ENCODE measurements at places on chromosomes 12 and 14.

DNA sequence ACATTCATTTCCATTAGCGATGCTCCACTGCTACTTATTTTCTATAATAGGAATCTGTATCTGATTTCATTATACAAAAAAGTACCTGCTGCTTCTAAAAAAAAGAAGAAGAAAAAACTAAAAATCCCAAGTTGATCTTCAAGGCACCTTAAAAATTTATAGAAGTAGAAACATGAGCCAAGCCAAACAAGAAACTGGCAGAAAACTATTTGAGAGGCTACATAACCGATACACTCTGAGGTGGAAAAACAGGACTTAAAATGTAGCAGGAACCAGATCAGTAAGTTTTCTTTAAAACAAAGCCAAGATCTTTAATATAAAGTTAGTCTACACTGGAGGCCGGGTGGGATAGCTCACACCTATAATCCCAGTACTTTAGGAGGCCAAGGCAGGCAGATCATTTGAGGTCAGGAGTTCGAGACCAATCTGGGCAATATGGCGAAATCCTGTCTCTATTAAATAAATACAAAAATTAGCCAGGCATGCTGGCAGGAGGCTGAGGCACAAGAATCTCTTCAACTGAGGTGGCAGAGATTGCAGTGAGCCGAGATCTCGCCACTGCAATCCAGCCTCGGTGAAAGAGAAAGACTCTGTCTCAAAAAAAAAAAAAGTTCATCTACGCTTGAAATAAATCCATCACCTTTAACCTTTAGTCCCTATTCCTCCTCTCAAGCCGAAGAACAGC, 278.6 kb downstream of the MED13L start:
- no peak for DNase-seq

DNA sequence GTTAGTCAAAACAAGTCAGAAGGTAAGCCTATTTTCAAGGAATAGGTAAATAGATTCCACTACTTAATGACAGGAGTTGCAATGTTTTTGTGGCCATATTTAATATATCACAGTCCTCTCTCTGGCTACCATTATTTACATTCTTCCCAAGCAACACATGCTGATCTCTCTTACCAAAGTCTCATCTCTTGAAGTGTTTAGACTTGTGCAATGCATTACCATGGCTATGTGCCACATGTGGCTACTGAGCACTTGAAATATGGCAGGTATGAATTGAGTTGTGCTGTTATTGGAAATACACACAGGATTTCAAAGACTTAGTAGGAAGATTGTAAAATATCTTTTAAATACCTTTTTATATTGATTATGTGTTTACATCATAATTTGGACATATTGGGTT, 262.4 kb upstream of the PDE3A start:
- no peak for DNase-seq

- no peak for DNase-seq
These were observed 673.0 kb upstream of the FLRT2 start for GRCh38 chr14:84856751-84857534.

GRCh38 chr12:154058-154457, 59.9 kb downstream of the SLC6A12 start:
- no peak for DNase-seq

GRCh38 chr14:40265096-40265495, 832.9 kb upstream of the FBXO33 start:
- no peak for DNase-seq

- no peak for DNase-seq
These were observed 192.9 kb upstream of the GARIN6 start for GRCh38 chr12:99454539-99455172.

DNA sequence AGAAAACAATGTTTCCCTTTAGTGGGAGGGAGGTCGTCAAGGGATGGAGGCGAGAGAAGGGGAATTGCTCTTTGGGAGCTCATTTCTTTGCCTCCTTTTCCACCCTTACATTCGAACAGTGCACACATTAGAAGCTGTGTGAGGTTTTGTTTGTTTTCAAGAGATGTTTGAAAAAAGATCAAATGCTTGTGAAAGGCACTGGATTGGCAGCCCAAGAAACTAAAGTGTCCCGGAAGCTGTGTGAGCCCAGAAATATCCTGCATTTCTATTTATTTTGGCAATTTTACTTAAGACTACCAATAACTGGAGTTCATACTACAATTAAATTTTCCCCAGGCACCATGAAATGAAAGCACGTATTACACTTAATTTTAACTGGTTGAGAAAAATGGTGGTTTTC, 67.0 kb downstream of the IGF1 start:
- DNase-seq: no peak

GRCh38 chr12:104677441-104678089, 220.8 kb downstream of the CHST11 start:
- no peak for DNase-seq

DNA sequence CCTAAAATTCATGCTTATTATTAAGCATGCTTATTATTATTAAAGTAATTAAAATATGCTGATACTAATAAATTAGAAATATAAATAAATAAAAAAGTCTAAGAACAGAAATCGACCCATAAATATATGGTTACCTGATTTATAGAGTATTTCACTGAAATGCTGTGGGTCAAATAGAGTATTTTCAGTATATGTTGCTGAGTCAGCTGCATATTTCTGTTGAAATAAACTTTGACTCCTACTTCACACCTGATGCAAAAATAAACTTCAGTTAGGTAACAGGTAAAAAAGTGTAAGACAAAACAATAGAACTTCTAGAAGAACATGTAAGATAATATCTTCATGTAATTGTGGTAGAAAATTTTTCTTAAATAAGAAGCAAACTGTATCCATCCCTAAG, 967.9 kb downstream of the TRHDE start:
- no peak for DNase-seq

DNA sequence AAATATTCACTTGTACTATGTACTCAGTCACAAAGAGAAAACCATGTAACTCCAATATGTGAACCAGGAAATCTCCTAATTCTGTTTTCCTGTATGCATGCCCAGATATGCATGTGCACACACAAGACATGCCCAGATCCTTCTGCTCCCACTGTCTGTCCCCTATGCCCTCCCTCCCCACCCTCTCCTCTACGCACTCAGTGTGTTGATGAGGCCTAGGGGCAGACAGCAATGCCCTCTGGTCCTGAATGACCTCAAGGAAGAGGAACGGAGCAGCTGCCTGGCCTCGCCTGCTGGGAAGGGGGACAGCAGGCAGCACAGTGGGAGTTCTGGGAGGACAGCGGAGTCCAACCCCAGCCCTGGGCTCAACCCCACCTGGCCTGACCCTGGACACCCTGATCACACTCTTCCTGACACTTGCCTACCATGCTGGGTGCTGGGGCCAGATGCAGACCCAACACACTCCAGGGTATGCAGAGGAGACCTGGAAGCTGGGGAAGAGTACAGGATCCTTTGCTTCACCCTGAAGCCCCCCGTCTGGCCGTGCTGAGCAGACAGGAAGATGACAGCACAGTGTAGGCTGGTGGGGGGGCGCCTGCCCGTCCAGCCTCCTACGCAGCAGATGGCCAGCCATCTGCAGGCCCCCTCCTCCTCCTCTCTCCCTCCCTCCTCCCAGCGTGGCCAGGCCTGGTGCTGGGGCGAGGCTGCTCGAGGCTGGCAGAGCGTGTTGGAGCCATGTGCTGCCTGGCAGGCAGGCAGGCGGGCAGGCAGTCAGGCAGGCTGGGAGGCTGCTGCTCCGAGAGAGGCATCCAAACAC, 106.6 kb upstream of the NCOR2 start:
- no peak for DNase-seq

DNA sequence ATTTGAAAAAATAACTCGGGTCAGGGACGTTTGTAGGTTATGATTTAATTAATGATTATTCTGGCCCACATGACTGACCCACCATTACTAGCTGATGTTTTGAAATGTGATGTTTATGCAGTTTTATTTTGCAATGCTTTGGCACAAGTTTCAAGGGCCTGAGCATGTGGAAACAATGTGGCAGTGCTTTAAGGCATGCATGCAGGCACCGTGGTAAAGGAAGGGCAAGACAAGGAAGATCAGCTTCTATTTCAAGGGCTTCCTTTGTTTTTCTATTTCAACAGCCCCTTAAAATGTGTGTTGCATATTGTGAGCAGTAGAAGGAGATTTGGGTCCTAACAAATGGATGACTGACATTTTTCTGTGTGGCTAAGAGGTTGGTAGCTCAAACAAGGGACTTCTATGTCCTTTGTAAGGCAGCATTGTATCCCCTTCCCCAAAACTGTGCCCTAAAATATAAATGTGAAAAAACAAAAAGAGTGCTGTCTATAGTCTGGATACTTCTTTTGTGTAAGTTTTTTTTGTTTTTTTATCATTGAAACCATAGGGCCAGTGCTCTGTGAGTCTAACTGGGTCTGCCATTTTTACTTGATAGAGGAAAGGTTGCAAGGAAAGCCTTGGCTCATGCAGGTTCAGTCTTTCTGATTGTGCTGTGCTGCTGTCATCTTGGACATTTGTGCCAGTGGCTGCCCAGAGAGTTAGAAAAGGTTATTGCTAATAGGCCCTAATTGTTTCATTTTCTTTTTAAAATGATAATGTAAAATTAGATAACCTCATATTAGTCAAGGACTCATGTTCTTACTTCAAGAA, 103.5 kb downstream of the FGD4 start:
- DNase-seq: no peak

DNA sequence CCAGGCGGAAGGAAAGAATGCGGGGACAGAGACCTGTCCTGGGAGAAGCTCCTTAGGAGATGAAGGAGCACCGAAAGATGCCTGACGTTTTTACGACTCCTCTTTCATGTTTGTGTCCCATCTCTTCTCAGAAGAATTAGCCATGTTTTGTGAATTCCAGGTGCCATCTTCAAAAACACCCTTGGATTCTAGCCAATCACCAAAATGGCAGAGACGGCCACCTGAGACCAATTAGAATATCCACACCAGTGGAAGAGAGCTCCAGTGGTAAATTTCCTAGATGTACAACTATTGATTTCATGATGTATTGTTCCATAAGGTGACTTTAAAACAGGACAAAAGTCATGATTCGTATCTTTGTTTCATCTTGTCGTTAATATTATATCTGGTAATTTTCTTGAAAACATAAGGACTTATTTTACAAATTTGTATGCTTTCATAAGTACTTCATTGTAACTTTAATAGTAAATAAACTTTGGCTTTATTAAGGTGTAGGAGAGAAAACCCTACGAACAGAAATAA, 62.3 kb upstream of the NUDT4 start:
- DNase-seq: no peak

DNA sequence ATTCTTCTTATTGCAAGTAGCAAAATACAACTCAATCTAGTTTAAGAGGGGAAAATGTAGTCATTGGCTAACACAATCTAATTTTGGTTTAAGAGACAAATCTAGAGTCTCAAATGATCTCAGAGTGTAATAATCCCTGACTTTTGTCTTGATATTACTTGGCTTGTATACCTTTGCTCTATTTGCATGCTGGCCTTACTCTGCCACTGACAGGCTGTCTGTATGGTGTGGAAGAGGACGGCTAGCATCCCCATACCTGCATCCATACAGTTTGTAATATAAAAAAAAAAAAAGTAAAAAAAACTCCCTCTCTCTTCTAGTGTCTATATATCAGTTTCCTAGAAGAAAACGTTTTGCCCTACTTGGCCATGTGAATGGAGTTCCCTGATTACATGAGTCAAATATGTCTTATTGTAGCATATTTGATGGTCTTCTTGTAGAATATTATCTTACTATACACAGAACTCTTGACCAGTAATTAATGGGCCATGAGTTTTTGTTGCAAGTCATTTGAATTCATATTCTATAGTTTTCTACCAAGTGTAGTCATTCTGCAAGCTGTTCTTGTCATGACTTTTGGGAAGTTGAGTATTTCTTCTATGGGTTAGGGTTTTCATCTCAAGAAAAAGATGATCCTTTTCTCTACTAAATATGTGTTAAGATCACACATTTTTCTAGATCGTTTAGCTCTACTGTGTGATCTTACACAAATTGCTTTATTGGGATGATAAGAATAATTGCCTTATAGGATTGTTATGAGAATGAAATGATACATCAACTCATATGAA, 8.2 kb downstream of the HIF1A start:
- DNase-seq: no peak

DNA sequence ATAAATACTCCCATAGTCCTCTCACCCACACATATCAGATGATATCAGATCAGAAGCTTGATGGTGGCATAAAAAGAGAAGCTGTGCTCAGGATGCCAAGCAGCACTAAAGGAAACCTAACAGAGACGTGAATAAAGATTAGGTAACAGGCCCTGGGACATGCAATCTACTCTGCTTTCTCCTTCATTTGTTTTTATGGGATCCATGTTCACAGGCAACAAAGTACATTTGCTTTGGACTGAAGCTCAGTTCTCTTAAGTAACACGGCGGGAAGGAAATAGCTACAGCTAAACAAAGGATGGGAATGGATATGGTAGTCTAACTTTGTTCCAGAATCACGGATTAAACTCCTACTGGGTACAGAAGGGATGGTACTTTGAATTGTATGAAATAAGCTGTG, 119.5 kb downstream of the TTC7B start:
- DNase-seq: no peak

- DNase-seq: no peak
These were observed 477.9 kb downstream of the ATP23 start for GRCh38 chr12:58419196-58419760.

- no peak for DNase-seq
These were observed 539 bp upstream of the HMGA2 start for GRCh38 chr12:65823513-65824375.

DNA sequence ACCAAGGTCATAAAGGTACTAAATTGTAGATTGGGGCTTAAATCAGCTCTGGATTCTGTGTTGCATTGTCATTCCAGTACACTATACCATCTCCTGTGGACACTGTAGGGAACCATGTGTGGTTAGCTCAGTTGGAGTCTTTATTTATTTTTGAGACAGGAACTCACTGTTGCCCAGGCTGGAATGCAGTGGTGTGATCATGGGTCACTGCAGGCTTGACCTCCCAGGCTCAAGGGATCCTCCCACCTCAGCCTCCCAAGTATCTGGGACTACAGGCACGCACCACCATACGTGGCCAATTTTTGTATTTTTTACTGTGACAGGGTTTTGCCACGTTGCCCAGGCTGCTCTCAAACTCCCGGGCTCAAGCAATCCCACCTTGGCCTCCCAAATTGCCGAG, 6.7 kb downstream of the PAPOLA start:
- no peak for DNase-seq
